ENCODE measurements at places on chromosomes 5 and 9.

DNA sequence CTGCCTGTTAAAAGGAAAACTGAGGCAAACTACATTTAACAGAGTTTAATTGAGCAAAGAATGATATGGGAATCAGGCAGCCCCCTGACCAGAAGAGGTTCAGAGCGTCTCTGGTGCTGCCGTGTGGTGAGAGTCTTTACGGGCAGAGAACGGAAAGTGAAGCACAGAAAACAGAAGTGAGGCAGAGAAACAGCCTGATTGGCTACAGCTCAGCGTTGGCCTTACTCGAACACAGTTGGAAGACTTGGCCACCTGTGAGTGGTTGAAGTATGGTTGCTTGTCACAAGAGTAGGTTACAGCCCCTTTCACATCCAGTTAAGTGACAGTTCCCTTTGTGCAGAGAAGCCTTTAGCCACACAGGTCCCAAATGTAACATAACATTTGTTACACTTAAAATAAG lies 16.9 kb upstream of the FBP1 start:
- H3K36me3 ChIP-seq = no peaks in the 10 kb centered on the region
- H3K27ac ChIP-seq = no peak overlapping the region
- no peak overlapping the region for H3K4me3 ChIP-seq

DNA sequence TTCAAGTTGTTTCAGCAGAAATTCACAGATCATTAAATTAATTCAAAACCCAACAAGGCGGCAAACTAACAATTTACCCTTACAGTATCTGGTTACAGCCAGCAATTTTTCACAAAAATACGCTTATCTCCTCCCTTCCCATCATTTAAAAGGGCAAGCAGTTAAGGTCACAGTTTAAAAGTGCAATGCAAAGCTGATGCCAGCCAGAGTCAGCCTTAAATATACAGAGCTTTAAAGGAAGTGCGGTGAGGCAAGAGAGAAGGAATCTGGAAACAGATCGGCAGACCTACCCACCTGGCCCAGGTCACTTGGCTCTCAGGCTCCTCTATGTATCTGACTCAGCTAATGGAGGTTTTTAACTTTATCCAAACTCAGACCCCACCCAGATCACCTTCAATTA lies 31.0 kb downstream of the EPB41L4A start:
- H3K27ac ChIP-seq = no peak overlapping the region
- no peaks in the 10 kb centered on the region for H3K4me1 ChIP-seq
- H3K4me3 ChIP-seq = no peak overlapping the region
- H3K36me3 ChIP-seq = no peaks in the 10 kb centered on the region
- no peak for DNase-seq

GRCh38 chr5:168327994-168328393 lies 36.5 kb downstream of the WWC1 start:
- no peak for DNase-seq
- no peaks in the 10 kb centered on the region for H3K36me3 ChIP-seq
- no peak overlapping the region for H3K4me3 ChIP-seq
- no peaks in the 10 kb centered on the region for H3K4me1 ChIP-seq

DNA sequence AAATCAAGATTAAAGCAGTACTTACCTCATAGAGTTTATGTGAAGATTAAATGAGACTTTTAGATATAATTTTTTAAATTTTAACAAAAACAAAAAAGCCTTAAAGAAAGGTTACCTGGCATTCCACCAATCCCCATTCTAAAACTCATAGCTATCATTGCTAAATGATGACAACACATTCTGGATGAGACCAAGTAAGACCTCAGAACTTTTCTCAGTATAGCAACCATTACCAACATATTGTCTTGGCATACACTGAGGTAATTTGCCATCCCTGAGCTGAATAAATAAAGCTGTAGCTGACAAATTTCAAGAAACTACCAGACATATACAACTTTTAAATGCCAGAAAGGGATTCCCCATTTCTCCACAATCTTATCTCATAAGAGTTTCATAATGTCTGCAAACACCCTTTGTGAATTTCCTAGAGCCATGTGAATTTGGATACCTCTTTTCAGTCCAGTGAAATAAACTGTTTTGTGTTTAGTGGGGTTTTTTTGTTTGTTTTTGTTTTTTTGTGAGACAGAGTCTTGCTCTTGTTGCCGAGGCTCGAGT lies 29.5 kb downstream of the RANBP3L start:
- no peak overlapping the region for H3K4me3 ChIP-seq
- no peak for DNase-seq
- H3K4me1 ChIP-seq = peaks cover 24% of the 10 kb centered on the region
- no peaks in the 10 kb centered on the region for H3K27me3 ChIP-seq

GRCh38 chr9:109274884-109275730 lies 45.8 kb downstream of the EPB41L4B start:
- no peaks in the 10 kb centered on the region for H3K4me1 ChIP-seq
- no peaks in the 10 kb centered on the region for H3K36me3 ChIP-seq
- no peak overlapping the region for H3K27ac ChIP-seq
- no peak overlapping the region for H3K4me3 ChIP-seq
- no peaks in the 10 kb centered on the region for H3K27me3 ChIP-seq
- no peak for DNase-seq

- H3K27ac ChIP-seq = no peak overlapping the region
- no peaks in the 10 kb centered on the region for H3K36me3 ChIP-seq
- DNase-seq = no peak
- H3K4me3 ChIP-seq = no peak overlapping the region
- no peaks in the 10 kb centered on the region for H3K27me3 ChIP-seq
Observed at GRCh38 chr5:159640446-159640845, 275.8 kb upstream of the ADRA1B start.
